ENCODE measurements at places on chromosomes 1 and 21.

GRCh38 chr1:172754609-172755008, 95.7 kb downstream of the FASLG start:
- DNase-seq = no peak

GRCh38 chr21:44711327-44712202, at the start of gene TSPEAR:
Gene TSPEAR (minus strand): TSS chr21:44711572. CDS start chr21:44711514, 58 bp downstream.
- no peak for DNase-seq

DNA sequence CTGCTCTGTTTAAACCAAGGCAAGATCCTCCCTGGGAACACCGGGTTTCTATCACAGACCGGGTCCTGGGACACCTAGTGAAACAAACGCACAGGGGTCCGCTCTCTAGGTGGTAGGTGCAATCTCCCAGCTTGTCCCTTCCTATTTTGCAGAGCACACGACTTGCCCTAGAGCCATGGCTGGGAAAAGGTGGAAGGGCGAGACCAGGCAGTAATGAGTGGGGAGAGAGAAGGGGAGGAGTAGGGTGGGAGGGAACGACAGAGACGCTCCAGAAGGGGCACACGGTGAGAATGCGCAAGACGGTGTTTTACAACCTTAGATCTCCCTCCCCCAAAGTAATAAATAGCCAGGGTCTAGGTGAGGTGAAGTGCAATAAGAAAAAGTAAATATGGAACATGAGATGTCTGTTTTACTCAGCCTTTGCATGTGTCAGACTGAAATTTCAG, 9.3 kb upstream of the ARHGAP29 start:
- DNase-seq = no peak

DNA sequence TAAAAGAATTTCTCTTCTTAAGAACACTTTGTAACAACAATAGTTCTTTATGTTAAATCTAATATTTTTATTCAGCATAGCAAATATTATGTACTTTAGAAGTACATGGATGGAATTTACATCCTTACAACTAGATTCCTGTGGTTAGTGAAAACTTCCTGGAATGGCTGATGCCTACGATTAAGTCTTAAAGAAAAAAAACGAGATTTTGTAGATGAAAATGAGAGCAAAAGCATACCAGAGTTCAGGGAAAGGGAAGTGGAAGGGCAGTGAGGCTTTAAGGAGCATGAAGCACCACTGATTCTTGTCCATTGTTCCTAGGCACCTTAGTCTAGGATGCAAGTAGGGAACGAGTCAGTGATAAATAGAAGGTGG, 26.7 kb downstream of the CFH start:
- no peak for DNase-seq

DNA sequence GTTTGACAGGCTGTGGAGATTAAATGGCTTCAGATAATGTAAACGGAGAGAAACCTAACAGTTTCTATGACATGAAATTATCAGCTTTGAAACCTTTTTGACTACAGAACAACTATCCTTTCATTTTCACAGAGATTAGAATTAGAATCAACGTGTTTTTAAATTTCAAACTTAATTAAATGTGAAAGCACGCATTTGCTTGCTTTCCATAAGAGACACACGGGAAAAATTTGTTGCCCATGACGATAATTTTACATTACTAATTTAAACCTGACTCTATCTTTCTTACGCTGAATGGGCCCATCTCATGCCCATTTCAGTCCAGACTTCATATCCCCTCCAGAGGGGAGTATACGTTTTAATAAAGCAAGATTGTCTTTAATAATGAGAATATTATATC, 91.7 kb upstream of the HP1BP3 start:
- no peak for DNase-seq

- DNase-seq = no peak
Measured at GRCh38 chr1:30730346-30731108, 7.1 kb upstream of the MATN1 start.

GRCh38 chr1:180228648-180229482, 1.2 kb upstream of the LHX4 start:
- DNase-seq = no peak
